ENCODE measurements at places on chromosomes 2 and 18.

DNA sequence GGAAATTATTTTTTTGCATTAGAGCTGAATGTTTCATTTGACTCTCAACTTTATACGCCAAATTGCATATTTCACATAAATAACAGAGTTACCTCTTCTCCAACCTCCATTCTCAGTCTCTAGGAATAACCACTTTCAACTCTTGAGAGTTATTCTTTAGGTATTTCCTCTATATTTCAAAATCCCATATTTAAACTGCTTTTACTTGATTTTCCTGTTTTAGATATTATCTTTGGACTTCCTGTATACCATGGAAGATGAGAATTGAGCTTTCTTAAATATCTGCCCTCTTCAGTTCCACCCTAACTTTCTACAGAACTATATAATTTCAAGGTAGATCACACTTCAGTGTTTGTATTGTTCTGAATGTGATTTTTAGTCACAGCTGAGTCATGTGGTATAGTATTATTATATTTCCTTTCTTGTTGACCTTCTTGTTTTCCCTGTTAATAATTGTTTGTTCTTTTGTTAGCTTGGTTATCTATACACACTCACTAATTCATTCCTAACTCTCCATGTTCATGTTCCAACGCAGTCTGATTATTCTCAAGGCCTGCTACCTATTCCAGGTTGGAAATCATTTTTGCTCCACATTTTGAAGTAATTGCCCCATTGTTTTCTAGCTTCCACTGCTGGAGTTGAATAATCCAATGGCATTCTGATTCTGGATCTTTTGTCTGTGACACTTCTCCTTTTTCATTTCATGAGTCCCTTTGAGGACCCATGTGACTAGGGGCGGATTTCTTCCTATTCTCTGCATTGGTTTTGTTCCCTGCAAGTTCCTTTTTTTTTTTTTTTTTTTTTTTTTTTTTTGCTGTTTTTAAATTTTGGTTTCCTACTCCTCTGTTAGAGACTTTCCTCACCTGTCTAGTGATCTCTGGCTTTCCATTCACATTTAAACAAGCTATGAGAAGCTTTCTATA, 156.8 kb upstream of the RBMS1 start:
- DNase-seq, result no peak

DNA sequence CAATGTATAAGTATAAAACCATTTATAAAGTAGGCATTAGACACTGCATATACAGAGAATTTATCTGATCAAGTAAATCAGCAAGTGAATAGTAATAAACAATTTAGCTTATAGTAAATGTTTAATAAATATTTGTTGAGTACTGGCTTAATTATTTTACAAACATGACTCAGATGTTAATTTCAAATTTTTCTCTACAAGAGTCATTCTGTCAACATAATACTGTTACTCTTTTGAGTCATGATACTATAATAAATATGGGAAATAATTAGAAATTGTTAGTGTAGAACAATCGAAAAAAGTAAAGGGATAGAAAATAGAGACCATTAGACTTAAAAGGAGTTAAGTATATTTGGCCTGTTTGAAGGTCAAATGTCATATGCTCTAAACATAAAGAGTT, 133.6 kb upstream of the MC4R start:
- no peak for DNase-seq

GRCh38 chr18:21210784-21211183, 31.2 kb upstream of the GREB1L start:
- DNase-seq, result no peak

DNA sequence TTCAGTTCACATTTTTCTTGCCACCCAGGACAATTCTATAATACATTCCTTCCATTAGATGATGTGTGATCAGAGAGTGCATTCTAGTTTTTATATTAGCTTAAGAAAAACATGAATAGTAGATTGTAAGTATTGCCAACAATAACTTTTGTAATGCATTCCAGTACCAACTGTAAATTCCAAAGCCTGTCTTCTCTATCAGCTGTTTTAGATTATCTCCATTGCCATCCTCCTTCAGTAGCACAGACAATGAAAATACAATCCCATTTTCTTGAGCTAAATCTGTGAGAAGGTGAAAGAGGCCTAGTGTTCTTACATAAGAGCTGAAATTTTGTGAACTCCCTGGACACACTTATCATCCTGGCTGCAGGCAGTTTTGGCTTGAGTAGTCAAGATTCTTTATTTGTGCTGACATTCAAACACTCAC, 103.9 kb downstream of the CCBE1 start:
- no peak for DNase-seq

DNA sequence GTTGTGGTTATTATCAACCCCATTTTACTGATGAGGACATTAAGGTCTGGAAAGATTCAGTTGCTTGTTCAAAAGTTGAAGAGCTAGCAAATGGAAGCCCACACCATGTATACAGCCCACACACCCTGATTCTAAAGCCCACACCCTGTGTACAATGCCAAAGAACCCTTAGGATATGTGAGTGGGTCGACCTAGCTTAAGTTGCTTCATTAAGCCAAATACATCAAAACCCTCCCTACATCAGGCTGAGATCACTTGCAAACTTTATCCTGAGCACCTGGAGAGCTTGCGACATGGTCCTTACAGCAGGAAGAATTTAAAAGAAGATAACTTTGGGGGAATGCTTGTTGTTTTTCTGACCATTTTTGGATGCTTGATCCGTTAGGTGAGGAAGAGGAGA, 435 bp upstream of the ARHGAP25 start:
- no peak for DNase-seq

DNA sequence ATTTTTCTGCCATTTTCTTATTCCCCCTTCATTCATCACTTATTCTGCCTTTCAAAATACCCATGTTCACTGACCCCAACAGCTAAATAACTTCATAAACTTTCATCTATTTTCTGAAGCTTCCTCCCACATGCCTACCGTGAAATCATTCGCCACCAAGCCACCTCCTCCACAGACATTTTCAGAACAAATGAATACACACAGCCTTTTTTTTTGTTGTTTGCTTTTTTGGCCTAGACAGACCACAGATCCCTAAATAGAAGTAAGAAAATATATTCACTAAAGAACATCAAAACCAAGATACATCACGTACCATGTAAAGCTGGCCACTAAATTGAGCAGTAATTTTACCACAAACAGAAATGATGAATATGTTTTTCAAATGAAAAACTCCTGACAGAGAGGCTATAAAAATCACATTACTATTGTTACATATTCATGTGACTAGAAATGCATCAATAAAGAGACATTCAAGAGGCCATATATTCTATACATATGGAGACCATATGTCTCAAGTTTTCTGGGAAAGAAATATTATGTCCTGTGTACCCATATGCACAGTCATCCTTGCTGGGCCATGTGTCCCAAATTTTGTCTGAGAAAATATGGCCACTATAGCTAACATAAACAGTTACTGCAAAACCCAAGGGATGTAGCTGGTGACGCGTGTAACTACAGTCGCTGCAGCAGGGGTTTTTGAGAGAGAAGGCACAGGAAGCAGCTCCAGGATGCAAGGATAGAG, 200.3 kb downstream of the FBXO15 start:
- DNase-seq, result no peak

- DNase-seq, result no peak
Observed at GRCh38 chr2:99597616-99598015, 107.8 kb upstream of the REV1 start.

GRCh38 chr2:45543257-45543656, 67.8 kb downstream of the SRBD1 start:
- no peak for DNase-seq

- DNase-seq, result no peak
Observed at GRCh38 chr18:65755616-65756015, 4.8 kb downstream of the CDH7 start.

GRCh38 chr18:54825601-54826344, 2.5 kb upstream of the RAB27B start:
- DNase-seq, result no peak

GRCh38 chr2:50895041-50895440, 136.9 kb downstream of the NRXN1 start:
- DNase-seq, result no peak

DNA sequence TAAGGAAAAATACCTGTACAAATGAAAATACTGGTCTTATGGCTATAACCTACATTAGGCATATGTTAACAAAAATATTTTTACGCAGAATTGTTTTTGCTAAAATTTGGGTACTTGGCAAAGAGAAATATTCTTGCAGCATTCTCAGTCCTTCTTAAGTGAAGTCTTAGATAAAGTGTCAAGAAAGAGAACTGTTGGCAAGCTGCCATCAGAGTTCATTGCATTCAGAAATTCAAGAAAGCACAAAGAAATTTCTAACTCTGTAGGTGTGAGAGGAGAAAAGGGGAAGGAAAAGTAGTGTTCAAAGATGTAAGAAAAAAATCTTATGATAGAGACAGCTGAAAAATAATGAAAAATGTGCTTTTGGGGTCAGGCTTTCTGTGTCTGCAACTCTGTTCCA, 86.7 kb downstream of the IRS1 start:
- DNase-seq, result no peak

DNA sequence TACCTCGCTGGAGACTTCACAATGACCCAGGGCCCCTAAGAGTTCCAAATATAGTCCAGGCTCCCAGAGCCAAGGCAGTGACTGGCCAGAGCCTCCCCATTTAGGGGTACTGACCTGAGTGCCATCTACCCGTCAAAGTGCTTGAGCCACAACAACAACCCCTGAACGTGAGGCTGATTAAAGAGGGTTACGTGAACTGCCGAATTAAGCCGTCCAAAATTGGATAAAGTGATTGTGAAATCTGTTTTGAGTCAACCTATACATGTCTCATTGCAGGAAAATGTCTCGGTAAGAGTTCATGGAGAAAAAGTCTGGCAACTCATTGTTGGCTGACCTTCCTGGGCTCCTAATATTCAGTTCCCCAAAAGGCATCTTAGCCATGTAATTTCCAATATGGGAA, 116.3 kb downstream of the TTC32 start:
- DNase-seq, result no peak

- no peak for DNase-seq
Observed at GRCh38 chr2:31233231-31233630, 721 bp upstream of the EHD3 start.

DNA sequence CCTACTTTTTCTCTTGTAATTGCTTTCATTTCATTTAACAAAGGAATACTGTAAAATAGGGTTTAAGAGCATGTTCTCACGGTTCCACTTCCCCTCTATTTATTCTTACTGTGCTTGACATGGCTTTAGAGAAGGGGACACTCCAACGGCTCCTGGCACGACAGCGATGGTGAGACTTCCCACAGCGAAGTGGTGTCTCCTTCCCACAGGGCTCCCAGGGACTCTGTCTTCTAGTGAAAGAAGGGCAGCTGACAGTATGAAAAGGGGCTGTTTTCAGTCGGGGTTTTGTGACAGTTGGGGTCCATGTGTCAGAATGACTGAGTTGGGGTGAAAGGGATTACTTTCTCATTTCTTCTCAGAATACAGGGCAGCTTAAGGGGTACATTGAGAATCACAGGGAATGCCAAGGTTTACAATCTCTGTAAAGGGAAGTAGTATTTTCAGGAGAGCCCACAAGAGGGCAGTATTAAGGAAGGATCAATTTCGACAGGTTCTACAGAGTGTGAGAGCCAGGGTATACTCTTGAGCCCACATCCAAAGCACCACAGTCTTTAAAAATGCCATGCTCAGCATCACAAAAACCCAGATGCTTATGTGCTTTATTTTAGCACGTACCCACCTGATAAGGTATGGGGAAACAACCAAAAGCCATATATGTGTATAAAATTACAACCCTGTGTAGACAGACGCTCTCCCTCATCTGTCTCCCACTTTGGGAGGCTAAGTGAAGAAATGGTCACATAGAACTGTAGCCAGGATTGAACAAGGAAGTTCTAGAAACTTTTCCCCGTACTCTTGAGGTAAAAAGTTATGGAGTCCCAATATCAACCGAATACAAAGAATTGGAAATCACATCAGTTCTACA, 31.3 kb upstream of the RAPGEF4 start:
- DNase-seq, result no peak

DNA sequence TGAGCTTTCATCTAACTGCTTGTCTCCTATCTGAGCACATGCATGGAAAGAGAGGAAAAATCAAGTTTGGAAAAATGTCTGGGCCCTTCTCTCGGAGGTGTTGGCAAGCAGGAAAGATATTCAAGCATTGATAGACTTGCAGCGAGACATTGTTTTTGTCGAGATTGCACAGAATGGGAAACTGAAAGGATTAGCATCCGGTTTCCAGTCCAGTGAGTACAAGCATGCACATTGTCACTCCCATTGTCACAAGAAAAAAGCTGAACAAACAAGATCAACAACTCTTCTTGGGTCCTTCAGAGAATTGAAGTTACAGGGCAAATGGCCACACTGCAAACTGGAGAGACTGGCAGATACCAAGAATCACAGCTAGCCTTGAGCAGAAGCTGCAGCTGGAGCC, 19.6 kb upstream of the MC5R start:
- DNase-seq, result no peak

DNA sequence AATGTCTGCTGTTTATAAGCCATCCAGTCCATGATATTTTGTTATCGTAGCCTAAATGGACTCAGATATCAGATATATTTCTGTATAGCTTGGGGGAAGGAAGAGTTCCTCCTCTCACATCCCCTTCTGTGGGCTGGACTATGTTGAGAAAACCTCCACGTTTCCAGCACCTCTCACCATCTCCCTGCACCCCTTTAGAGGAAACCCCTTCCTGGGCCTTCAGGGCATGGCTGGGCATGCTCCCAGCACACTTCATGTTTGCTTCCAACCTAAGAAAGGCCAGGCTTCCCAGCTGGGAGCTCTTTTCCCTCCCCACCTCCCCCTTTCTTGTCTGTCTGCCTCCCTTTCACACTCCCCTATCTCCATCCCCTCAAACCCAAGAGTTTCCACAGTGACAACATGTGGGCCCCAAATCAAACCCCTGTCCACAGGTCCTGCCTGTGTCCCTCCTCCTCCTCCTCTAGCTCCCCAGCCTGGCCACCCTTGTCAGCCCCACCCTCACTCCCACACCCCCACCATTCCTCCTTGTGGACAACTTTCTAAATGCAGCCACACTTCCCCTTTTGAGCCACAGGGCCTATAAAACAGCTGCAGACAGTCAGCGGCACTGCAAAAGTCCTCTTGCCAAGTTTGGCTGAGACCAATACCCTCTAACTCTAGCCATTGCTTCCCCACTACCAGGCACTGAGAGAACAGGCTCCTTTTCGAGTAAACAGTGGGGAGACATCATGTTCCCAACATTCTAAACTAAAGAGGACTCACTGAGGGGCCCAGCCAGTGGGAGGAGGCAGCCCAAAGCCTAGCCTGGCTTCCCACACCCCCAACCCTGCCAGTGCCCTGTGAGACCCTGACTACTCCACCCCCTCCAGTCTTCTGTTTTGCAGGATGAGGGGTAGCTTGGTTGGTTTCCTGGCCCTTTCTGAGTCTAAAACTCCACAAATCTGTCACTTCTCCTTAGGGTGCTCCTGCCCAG, 120.5 kb downstream of the ZFP36L2 start:
- DNase-seq, result no peak

DNA sequence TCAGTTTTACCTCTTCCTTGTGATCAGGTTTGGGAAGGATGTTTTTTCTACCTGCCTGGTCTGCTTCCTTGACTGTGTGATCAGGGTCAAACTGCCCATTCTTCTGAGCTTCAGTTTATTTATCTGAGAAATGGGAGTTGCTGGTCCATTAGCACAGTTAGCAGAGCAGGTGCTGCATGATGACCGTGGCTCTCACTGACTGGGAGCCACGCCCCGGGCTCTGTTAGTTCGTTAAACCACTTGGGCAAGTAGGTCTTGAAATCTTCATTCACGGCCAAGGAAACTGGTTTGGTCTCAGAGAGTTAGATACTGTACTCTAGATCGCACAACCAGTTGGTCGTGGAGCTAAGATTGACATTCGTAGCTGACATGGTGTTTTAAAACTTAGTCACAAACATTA, 41.7 kb downstream of the INPP5D start:
- no peak for DNase-seq

All from natural killer cell treated with Interleukin-12 subunit alpha and Interleukin-12 subunit beta and Interleukin-15 and Interleukin-18, amount 100 ng/mL, for 72 hours (primary cell).